ENCODE measurements at places on chromosomes 7 and 10.

- DNase-seq, result no peak
These were observed 51.8 kb downstream of the HERC4 start for GRCh38 chr10:68023292-68023691.

DNA sequence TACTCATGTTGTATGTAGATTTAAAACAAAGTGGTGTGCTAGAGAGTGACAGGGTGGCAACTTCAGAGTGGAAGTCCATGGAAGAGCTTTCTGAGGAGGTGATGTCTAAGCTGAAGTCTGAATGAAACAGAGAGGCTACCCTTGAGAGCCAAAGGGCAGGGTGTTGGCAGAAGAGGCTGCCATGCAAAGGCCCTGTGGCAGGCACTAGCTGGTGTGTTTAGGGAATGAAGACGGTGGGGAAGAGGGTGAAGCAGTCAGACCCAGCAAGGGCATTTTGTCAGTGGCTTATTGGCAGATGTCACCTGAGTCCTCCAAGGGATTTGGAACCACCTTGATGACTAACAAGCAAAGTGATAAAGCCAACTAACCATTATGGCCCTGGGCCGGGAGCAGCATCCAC, 3.7 kb upstream of the CAMK2B start:
- no peak for DNase-seq

DNA sequence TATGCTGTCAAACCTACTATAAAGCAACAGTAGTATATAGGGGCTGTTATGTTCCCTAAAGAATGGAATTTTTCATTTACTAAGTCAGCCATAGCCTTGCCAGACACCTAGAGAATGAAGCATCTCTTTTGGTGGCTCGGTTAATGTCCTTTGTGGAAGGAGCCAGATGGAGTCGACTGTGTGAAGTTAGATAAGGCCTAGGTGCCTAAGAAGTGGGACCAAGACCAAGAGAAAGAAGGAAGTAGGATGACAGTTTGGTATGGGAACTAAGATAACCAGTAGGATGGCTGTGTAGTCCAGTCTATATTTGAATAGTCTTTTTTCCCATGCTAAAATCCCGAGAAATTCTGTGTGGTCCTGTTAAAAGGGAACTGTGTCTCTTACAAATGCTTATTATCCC, 62.2 kb downstream of the REEP3 start:
- no peak for DNase-seq

DNA sequence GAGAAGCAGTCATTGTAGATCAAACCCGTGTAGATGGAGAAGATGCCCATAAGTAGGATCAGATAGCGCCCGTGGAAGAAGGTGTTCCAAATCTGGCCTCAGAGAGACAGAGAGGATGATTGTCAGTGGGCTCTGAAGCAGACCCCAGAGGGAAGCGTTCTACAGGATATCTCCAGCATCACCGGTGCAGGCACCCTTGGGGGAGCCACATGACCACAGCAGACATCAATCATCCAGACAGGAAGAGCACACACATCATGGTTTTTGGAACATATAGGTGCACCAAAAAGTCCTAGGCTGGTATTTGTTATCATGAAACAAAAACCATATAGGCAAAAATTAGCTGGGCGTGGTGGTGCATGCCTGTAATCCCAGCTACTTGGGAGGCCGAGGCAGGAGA, 44.0 kb upstream of the SVOPL start:
- DNase-seq, result no peak

DNA sequence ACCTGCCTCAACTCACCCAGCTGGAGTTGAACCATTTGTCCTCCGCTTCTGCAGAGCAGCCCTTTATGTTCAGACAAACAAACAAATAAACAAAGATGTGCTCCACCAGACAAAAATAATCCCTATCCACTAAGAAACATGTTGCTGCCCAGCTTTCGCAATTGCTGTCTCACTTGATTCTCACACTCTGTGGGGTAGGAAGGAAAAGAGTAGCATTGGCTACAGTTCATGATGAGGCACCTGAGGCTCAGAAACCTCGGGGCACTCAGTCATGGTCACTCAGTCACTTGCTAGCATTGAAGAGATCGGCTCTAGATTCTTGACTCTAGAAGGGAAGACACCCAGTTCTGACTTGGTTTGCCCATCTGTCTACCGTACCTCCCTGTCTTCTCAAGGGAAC, 88.0 kb upstream of the ZMIZ1 start:
- no peak for DNase-seq

DNA sequence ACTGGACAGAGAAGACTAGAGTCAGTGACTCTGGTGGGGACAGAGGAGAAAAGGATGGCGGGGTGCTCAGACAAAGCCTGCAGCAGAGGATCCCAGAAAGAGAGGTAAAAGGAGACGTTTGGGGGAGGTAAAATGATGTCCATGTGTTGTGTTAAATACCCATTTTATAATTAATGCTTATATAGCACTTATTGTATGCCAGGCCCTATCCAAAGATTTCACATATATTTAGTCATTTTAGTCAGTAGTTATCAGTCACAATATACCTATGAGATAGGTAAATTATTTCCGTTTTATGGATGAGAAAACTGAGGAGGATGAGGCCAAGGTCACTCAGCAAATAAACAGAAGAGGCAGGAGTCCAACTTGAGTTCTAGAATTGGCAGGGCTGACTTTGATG, 144.6 kb upstream of the SEMA3E start:
- no peak for DNase-seq
